ENCODE measurements at places on chromosomes 3 and 15.
A peak's percentile ranks its signal among the peaks of the same experiment; 100 is the strongest.

DNA sequence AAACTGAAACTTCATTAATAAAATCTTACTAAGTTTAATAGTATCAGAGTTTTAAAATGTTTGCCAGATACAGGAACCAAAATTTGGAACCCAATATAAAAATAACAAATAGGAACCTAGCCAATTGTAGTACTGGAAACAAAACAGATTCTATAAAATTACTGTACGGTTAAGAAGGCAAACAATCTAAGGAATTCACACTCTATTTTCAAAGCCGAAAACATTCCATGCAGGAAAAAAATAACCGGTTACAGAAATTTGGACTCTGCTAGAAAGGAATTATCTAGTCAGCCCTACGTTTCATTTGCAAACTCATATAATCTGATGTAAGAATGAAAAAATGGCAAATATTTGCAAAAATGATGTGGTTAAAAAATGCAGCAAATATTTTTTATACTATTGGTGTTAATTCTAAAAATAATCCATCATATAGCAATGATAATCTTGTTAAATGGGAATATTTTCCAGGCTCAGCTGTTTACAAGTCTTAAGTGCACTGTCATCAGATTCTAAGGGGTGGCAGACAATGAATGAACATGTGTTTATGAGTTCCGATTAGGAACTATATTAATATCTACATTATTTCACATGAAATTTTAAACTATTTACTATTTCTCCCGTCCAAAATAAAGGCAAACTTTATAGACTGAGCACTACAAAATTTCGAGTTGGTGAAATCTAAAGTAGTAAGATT, 58.1 kb downstream of the DCBLD2 start:
- DNase-seq, result no peak

DNA sequence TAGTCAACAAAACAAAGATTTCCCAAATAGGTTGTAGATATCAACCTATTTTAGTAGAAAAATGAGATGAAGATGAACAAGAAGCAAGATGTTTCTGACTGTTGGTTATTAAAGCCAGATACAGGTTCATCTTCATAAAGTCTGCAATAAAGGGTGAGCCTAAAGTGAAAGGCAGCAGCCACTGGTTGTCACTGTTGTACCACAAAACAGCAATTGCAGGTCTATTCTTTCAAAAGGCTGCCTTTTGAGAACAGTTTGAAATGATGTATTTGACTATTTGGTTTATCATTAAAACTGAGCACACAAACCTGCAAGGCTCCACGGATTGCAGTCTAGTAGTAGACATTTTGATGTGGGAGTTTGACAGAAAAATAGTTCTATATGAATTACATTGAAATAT, 543.4 kb downstream of the GBE1 start:
- peak; percentile 60 for DNase-seq

DNA sequence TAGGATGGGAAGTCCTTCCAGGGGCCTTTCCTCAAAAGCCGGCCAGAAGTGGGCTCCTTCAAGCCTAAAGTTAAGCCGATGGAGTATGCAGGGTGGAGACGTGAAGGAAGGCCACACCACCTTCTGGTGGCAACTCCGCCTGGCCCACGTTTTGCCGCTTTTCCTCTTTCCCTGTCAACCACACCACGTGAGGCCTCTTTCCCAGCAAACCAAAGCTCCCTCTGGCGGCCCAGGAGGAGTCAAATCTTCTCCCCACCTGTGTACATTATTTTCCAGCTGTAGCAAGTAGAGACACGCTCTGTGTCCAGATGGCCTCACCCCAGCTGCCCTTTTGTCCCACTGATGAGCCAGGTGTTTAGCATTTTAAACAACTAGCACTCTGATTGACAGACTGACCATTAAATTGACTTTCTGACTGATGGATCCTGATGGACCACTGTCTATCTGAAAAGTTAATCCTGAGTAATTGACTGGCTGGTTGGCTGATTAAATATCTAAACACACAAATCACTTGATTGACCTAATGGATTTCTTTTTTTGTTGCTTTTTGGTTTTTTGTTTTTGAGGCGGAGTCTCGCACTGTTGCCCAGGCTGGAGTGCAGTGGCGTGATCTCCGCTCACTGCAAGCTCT, 59.6 kb upstream of the ZBTB38 start:
- no peak for DNase-seq

DNA sequence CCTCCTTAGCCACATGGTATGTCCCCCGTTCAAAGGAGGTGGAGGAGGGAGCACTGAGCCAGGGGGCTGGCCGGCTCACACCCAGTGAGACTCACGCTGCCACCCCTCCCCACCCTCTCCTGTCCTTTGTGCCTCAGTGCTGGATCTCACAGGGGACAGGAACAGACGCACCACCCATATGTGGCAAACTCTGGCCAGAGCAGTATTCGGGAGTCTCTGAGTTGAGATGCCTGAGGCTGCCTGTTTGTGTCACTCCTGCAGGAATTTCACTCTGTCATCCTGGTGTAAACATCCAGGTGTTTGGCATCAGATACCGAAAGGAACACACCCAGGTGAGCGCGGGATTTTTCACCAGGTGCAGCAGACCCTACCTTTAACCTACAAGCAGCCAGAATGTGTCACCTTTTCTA, 25.7 kb downstream of the RGMA start:
- no peak for DNase-seq

GRCh38 chr3:2896308-2896939, 213.8 kb downstream of the IL5RA start:
- no peak for DNase-seq

DNA sequence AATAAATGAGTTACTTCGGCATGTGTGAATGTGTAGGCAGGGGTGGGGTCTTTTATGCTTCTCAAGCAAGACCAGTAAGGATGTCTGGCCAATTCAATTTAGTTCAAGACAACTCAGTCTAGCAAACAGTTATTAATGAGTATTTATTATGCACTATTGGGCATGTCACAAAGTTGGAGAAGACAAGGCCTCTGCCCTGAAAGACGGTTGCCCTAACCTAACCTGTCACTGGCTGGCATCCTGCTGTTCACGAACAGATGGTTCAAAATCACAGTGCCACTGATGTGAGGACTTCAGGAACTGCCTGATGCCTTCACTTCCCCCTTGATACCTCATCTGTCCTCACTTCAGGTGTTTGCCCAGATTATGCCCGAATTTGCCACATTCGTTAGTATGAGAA, 217.8 kb downstream of the SOX2 start:
- DNase-seq, result no peak

DNA sequence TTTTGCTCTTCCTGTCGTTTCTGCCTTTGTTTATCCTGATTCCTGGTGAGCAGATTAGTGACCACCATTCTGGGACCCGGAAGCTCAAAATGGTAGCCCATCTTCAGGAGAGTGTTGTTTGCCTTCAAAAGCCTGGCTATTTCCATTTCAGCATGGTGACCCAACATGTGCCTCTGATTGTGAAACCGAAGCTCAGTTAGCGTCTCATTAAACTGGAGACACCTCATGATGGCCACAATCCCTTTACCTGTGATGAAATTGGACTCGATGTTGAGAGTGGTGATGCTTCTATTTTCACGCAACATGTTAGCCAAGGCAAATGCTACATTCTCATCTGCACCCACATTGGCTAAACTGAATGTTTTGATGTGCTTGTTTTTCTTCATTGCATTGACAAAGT, 3.3 kb downstream of the LMOD3 start:
- no peak for DNase-seq
